Fibroblast of skin of back (primary cell): ENCODE measurements at places on chromosomes 3 and 15.

DNA sequence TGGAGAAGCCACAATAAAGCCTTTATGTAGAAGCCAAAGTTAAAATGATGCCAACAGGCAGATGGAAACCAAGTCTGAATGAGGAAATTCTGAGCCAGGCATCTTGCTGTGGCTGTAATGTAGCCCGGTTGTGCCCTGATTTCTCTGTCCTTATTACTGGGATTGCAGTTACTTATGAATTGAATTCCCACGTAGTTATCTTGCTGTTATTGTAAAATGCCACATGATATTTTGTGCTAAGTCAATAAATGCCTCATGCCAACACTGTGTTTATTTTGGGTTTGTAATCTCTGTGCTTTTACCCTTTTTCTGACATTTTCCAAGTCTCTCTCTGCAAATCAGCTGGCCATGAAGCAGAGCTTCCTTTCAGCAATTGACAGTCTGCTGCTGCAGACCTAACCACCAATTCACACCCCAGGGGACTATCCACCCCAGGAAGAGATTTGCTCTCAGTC lies 486.1 kb upstream of the GOLIM4 start:
- no peak for DNase-seq

GRCh38 chr15:69783211-69783610 lies 314.5 kb downstream of the TLE3 start:
- DNase-seq: no peak

DNA sequence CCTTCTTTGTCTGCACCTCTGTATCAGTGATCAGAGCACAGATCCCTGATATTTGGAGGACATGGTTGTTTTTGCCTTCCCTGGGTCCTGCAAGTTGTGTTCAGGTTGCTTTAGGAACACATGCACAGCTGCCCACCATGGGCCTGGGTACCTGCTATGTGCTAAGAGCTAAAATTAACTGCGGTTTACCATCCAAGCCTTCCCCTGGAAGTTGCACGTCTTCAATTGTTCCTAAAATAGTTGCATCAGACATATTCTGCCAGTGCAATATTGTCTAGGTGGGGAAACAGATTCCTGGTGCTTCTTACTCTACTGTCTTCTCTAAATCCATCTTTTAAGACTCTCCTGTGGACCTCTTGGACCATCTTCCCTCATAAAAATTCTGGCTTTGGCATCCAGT lies 80.9 kb downstream of the PDE8A start:
- no peak for DNase-seq

- no peak for DNase-seq
These were observed 79.5 kb downstream of the ZNF280D start for GRCh38 chr15:56653787-56654186.

DNA sequence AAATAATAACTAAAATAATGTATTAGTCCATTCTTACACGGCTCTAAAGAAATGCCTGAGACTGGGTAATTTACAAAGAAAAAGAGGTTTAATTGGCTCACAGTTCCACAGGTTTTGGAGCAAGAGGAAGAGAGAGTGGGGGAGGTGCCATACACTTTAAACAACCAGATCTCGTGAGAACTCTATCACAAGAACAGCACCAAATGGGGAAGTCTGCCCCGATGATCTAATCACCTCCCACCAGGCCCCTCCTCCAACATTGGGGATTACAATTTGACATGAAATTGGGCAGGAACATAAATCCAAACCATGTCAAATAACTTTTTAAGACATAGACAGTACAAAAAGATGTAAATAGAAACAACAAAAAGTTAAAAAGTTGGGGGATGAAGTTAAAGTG lies 63.2 kb downstream of the ILDR1 start:
- no peak for DNase-seq

- no peak for DNase-seq
These were observed 1.3 kb upstream of the CCDC12 start for GRCh38 chr3:46977811-46978195.

DNA sequence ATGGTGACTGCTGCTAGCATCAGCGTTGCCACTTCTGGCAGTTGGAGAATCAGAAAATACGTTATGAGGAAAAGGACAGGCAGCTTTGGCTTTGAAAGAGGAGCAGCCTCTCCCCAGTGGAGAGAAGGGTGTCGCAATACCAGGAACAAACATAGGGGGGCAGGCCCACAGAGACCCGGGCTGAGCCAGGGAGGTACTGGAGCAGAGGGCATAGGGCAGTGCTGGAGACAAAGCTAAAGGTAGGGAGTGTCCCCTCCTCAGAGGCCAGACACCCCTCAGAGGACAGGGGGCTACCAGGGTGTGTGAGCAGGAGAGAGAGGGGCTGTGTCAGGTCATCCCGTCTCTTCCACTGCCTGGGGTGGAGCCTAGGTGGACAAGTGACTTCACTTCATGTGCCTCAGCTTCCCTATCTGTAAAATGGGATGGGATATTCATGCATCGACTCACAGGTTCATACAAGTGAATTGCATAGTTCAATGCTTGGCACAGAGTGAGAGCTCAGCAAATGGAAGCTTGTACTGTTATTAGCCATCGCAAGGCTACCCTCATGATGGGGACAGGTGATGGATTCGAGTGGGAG lies 49.7 kb upstream of the LIMD1 start:
- DNase-seq: no peak

GRCh38 chr3:5136211-5136918 lies 14.3 kb downstream of the ARL8B start:
- no peak for DNase-seq

DNA sequence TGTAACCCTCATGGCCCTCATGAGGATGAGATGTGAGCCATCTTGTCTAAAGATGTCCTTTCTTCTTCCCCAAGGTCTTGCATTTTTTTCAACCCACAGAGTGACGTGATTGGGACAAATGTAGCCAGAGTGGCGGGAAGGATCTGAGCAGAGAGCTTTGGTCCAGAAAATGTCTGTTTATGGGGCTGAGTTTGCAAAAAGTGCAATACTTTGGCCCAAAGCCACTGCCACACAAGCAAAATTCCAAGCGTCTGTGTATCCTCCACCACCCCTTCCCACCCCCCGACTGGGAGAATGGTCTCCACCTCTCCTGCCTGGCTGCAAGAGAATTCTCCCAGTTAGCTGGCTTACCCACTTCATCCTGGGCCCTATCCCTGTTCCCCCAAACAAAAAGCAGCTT lies 246.9 kb upstream of the LRIG1 start:
- DNase-seq: peak; percentile 56

DNA sequence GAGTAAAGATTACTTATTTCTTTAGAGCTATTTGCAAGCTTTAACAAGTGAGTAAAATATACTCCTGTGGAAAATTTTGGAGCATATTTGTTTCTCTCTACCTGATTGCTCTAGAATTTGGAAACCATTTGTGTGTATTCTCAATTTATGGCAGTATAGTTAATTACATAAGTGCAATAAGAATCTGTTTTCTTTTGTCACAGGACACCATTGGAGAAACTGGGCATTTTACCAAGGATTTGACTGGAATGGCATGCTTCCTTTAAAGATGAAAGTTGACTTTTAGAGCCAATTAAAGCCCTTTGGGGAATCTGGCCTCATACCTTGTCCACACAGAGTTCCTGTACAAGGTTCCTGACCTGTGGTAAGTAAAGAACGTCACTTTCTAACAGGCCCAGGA lies 38.4 kb downstream of the PAQR5 start:
- DNase-seq: peak; percentile 69

GRCh38 chr3:190595179-190595795 lies 81.4 kb downstream of the IL1RAP start:
- DNase-seq: no peak

DNA sequence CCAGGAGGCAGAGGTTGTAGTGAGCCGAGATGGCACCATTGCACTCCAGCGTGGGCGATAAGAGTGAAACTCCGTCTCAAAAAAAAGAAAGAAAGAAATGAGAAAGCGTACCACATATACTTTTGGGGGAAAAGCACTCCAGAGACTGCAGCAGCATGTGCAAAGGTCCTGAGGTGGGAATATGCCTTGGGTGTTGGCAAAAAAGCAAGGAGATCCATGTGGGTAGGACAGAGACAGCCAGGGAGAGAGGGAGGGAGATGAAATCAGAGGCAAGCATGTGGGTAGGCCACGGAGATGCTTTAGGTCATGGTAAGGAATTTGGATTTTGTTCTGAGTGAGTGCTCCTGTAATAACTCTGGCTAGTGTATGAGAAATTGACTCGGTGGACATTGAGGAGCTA lies 3.7 kb upstream of the SH3BP5 start:
- DNase-seq: no peak

- DNase-seq: no peak
These were observed 3.5 kb upstream of the EFCC1 start for GRCh38 chr3:128997486-128998133.

DNA sequence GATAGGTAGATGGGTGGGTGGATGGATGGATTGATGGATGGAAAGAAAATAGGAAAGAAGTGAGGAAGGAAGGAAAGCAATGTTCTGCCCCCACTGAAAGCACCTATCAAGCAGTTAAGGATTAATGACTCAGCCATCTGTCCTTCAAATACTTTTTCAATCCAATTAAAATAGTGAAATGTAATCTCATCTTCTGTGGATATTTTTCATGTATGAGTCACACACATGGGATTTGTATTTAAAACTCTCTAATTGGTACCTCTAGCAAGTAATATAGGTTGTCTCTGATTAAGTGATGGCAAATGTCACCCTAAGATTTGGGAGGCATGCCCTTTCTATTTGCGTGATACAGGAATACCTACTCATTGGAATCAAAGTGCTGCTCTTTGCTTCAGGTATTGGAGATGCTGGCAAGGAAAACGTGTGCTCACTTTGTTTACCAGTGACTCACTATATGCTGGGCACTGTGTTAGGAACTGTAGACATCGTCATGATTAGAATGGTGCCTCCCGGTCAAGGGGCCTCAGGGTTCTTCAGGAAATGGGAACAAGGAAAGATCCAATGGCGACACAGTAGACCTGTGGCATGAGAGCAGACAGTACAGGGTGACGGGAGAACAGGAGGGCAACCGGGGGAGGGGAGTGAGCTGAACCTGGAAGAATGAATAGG lies 230.1 kb downstream of the CLSTN2 start:
- peak; percentile 26 for DNase-seq

DNA sequence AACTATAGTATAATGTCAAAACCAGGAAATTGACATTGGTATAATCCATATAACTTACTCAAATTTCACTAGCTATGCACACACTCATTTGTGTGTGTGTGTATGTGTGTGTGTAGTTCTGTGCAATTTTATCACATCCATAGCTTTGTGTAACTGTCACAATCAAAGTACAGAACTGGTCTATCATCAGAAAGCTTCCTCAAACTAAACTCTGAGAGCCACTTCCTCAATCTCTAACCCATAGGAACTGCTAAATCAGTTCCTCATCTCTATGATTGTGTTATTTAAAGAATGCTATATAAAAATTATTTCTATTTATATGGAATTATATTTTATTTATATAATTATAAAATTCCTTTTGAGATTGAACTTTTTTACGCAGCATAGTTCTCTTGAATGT lies 18.1 kb downstream of the LNP1 start:
- no peak for DNase-seq

DNA sequence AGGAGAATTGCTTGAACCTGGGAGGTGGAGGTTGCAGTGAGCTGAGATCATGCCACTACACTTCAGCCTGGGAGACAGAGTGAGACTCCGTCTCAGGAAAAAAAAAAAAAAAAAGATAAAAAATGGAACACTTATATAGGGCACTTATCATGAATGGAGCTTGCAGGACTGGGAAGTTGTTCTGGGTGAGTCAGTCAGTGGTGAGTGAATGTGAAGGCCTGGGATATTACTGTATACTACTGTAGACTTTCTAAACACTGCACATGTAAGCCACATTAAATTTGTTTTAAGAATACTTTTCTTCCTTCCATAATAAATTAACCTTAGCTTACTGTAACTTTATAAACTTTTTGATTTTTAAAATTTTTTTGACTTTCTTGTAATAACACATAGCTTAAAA lies 59.8 kb downstream of the SFMBT1 start:
- peak; percentile 26 for DNase-seq

DNA sequence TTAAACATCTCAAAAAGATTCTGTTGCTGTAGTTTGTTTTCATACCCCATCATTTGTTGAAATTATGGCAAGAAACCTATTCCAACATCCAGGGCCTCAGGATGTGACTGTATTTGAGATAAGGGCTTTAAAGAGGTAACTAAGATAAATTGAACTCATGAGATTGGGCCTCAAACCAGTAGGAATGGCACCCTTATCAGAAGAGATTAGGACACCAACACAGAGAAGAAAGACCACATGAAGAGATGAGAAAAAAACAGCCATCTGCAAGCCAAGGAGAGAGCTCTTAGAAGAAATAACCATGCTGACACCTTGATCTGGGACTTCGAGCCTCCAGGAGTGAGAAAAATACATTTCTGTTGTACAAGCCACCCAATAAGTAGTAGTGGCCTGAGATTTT lies 157.7 kb downstream of the CGGBP1 start:
- DNase-seq: no peak

GRCh38 chr3:38738630-38739395 lies 77.2 kb downstream of the SCN10A start:
- peak; percentile 37 for DNase-seq

DNA sequence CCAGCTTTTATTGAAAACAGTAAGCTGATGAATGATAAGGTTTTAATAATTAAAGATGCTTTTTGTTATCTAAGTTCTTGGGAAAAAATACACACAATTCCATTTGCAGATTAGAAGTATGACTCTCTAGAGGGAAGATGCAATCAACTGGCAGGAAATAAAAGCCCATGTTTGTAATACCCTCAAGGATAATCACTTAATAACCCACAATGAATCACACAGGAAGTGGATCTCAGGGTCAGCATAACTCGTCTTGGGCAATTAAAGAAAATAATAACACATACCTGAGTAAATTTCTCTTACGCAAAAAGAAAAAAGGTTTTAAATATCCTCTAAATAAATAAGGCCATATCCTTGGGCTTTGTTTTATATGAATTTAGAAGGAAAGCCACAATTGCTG lies 9.4 kb upstream of the EID1 start:
- peak; percentile 82 for DNase-seq

DNA sequence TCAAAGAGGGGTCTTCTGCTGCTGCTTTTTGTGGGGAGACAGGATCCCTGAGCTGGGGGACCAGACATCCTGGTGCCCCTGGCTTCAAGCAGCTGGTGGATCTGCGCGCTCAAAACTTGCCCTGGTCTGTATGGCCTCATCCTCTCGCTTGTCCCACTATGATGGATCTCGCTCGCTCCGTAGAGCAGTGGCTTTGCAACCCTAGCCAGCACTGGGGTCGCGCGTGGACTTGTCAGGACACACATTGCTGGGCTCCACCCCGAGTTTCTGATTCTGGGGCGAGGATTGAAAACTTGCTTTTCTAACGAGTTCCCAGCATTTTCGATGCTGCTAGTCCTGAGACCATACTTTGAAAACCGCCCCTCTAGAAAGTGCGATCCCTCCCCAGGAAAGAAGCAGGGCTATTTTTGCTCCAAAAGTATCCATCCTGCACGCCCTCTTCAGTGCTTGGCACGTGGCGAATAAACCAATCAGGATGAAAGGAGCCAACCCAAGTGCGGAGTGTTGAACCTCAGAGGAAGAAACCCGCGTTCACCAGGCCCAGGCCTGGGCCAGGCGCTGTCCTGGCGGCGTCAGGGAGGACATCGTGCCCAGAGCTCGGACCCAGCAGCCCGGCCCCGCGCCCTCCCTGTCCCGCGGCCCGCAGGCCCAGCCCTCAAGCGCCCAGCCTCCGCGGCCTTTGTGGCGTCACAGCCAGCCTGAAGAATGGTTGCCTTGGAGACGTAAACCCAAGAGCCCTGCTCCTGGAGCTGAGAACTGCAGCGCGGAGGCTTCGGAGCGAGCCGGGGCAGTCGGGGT lies at the start of gene CFAP100:
CFAP100 (plus strand) TSS at position 731 of the 798 bp plus-strand sequence. CDS start 1,092 bp downstream, outside the sequence.
- DNase-seq: peak; percentile 35
